Hematopoietic multipotent progenitor cell (in vitro differentiated cells): ENCODE measurements at places on chromosomes 1 and 21.

- no peak for DNase-seq
These were observed 1.5 kb downstream of the RPL22 start for GRCh38 chr1:6197746-6198427.

DNA sequence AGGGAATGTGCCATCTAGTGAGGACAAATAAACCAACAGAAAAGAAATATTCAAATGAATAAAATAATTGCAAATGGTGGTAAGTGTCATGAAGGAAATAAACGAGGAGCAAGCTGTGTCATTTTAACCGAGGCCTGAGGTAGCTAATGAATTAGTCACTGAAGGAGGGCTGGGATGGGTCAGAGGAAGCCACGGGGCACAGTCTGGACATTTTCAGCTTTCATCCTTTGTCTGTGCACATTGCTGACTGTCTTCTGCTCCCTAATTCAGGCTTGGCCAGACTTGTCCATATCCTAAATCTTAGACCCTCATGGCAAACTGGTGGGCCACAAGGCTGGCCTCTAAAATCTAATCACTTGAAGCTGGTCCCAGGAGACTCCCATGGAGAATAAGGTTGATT is 138.4 kb downstream of the RHOU start:
- DNase-seq, result no peak

DNA sequence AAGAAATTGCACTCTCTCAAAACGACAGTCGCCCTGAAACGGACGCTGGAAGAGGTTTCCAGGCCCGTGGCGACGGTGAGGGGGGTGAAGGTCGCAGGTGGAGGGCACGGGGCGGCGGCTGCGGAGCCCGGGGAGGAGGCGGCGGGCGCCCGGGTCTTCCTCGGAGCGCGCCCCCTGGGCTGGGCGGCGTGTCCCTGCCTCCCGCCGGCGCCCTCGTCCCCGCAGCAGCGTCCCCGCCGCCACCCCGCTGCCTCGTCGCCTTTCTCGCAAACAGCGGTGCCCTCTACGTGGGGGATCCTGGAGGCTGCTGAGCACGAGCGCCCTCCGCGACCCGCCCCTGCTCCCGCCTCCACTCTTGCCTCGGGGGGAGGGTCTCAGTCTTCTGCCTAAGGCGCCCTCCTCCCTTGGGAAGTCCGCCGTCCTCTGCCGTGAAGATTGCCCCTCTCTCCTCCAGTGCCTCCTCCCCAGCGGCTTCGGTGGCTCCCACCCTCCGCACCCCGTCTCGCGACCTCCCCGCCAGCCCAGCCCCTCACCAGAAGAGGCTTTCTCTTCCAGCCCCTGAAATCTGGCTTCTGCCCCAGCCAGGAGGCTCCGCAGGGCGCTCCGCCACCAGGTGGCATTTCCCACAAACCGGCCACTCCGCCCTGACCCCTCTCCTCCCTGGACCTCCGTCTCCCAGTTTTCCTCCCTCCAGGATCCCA is 227.4 kb downstream of the SDCCAG8 start:
- DNase-seq, result no peak

GRCh38 chr1:206850401-206850800 is 15.0 kb upstream of the IL20 start:
- DNase-seq, result no peak

DNA sequence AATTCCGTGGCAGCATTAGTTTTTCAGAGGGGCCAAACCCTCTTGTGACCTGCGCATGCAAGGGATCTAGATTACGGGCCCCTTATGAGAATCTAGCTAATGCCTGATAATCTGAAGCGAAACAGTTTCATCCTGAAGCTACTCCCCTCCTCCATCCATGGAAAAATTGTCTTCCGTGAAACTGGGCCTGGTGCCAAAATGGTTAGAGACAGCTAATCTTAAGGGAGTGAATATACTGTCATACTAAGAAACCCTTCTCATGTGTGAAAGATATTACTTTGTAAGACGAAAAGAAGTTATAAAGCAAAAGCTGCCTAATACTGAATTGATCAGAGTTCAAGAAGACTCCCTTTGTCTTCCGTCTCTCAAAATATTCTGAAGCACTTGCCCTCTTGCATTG is 166.3 kb downstream of the DUSP10 start:
- DNase-seq, result no peak

GRCh38 chr1:108591466-108591865 is 31.6 kb downstream of the EEIG2 start:
- DNase-seq, result no peak

DNA sequence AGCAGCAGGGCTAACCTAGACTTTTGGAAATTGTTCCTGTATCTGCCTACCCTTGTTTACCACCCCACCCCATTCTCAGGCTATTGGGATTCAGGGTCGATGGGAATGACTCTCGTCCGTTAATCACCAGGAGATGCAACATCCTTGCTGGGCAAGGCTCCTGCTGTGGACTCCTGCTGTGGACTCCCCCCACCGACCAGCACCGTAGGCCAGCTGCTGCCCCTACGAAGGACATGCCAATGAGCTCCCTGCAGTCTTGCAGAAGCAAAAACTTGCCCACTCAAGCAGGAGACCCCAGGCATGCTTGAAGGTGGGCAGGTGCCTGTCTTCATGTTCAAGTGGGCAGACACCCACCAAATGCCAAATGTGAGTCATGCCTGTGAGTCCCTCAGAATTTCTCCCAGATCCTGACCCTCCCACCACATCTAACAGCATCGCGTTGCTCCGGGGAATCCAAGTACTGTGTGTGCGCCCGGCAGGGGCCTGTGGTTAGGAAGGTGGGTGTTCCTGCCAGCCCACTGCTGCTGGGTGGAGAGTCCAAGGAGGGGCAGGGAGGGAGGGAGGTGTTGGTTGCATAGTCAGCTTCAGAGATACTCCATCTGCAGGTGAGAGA is 41.7 kb upstream of the SOX13 start:
- DNase-seq, result no peak

- DNase-seq, result no peak
These were observed 17.2 kb upstream of the SLC25A44 start for GRCh38 chr1:156176610-156177210.
